H1 (cell line): ENCODE measurements at places on chromosomes 1 and 21. TPM values are rescaled to one million over a fixed set of nuclear protein-coding genes. Genes with fewer than 3 reads are reported as not detected.

GRCh38 chr1:26921126-26921539, 410 bp upstream of the NUDC start:
- peak overlapping the region; percentile 84; the same call in 1 of the 2 replicates for H3K4me3 ChIP-seq
- H3K27me3 ChIP-seq = no peaks in the 10 kb centered on the region
- H3K4me1 ChIP-seq = peaks cover 5% of the 10 kb centered on the region; the same call in 1 of the 2 replicates
- H3K36me3 ChIP-seq = peaks cover 21% of the 10 kb centered on the region
- DNase-seq = no peak

DNA sequence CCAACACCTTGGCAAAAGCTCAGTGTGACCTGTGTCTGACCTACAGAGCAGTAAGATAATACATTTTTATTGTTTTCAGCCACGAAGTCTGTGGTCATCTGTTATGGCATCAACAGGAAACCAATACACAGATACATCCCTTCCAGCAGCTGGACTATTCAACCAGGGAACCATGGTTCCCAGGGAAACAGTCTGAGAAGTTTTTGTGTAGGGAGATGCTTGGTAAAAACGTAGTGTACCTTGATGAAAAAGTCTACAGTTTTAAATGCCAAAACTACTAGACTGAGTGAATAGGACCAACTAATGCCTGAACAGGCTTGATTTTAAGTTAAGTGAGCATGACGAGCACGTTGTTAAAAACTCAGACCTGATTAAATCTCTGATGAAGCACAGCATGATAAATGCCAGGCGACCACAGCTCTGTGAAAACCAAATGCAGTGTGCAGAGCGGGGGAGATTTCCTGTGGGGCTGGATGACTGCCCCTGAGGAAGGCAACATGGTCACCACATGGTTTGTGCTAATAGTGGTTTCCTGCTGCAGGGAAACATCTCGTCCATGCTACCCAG, 228.9 kb downstream of the TNR start:
- no peak overlapping the region for H3K4me3 ChIP-seq
- H3K27ac ChIP-seq = no peak overlapping the region
- no peak for DNase-seq
- H3K27me3 ChIP-seq = no peaks in the 10 kb centered on the region

GRCh38 chr1:24373044-24373443, 40.5 kb downstream of the STPG1 start:
- H3K27ac ChIP-seq = no peak overlapping the region
- H3K27me3 ChIP-seq = no peaks in the 10 kb centered on the region
- no peak overlapping the region for H3K4me3 ChIP-seq
- no peaks in the 10 kb centered on the region for H3K36me3 ChIP-seq

GRCh38 chr1:244952280-244952933, 88.1 kb upstream of the HNRNPU start:
- no peaks in the 10 kb centered on the region for H3K27me3 ChIP-seq
- no peak overlapping the region for H3K27ac ChIP-seq
- H3K4me3 ChIP-seq = no peak overlapping the region
- H3K4me1 ChIP-seq = no peaks in the 10 kb centered on the region
- no peaks in the 10 kb centered on the region for H3K36me3 ChIP-seq

- H3K4me1 ChIP-seq = peaks cover 5% of the 10 kb centered on the region; the same call in 1 of the 2 replicates
- H3K4me3 ChIP-seq = no peak overlapping the region
- H3K36me3 ChIP-seq = no peaks in the 10 kb centered on the region
- no peak for DNase-seq
- H3K27ac ChIP-seq = no peak overlapping the region
Observed at GRCh38 chr1:4969556-4970129, 315.2 kb downstream of the AJAP1 start.

DNA sequence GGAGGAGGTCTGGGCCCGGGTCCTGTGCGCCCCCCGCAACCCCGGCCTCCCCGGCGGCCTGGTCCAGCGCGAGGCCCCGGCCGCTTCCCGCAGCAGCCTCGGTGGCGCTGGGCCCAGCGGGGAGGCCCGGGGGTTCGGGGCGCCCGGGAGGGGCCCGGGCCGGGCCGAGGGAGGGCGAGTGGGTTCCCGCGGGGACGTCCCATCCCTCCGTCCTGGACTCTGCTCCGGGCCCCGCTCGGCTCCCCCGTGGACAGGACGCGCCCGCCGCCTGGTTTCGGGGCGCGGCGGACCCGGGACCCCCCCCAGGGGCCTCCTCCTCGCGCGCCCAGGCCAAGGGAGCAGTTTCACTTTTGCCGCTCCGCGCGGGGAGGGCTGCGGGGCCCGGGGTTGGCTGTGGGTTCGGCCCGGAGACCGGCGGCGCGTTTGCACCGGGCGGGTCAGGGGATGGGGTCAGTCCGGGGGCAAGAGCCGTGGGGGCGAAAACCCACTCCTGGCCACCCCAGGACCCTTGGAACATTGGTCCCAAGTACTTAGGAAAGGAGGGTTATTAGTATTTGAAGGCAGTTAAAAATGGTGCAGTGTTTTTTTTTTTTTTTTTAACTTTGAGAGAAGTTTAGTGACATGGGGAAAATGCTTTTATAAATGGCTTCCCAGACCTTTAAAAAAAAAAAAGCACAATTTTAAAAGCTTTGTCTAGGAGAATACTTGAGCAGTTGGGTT, 677 bp downstream of the AGPAT3 start:
- H3K36me3 ChIP-seq = no peaks in the 10 kb centered on the region
- DNase-seq = peak; percentile 56
- H3K27me3 ChIP-seq = peaks cover 16% of the 10 kb centered on the region
- H3K4me1 ChIP-seq = peaks cover 2% of the 10 kb centered on the region; the same call in 1 of the 2 replicates
- H3K4me3 ChIP-seq = peak overlapping the region; percentile 29; the same call in 1 of the 2 replicates
- no peak overlapping the region for H3K27ac ChIP-seq

- no peaks in the 10 kb centered on the region for H3K27me3 ChIP-seq
- H3K36me3 ChIP-seq = no peaks in the 10 kb centered on the region
- H3K4me3 ChIP-seq = no peak overlapping the region
- H3K4me1 ChIP-seq = peaks cover 11% of the 10 kb centered on the region; the same call in 1 of the 2 replicates
- no peak overlapping the region for H3K27ac ChIP-seq
Observed at GRCh38 chr1:207026104-207026534, 6.4 kb downstream of the C1orf116 start.

DNA sequence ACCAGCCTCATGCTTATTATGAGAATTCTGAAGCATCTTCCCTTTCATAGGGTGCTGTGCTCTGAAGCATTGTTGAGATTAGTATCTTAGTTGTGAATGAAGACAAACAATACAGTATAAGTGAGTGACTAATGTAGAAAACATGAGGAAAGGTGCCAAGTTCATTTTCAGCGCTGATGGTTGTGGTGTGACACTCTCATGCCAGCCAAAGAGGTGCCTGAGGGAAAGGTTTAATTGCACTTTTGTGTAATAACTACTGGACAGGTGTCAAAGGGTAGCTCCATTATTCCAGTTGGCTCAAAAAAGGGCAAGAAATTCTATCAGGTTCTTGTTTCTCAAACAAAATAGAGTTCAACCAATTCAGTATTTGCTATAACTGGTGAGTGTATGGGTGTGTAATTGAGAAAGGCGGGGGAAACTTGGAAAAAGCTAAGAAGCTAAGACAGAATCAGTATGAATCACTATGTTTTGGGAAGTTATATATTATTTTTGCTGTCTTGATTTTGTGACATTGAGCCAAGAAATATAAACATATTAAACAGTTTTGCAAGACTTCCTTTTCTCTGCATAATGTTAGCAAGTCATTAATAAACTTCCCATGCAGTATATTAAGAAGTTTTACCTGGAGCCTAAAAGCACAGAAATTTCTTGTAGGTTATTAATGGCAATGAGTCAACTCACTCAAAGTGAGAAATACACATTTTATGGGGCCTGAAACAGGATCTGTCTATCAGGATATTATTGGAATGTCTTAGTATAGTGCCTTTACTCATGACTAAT, 31.8 kb downstream of the KCNK2 start:
- DNase-seq = no peak
- H3K4me3 ChIP-seq = no peak overlapping the region
- H3K36me3 ChIP-seq = no peaks in the 10 kb centered on the region

GRCh38 chr1:101595881-101596374, 359.1 kb downstream of the S1PR1 start:
- no peaks in the 10 kb centered on the region for H3K36me3 ChIP-seq
- DNase-seq = no peak
- H3K27ac ChIP-seq = no peak overlapping the region
- H3K27me3 ChIP-seq = no peaks in the 10 kb centered on the region
- H3K4me3 ChIP-seq = no peak overlapping the region

GRCh38 chr1:161176468-161177111, 717 bp downstream of the B4GALT3 start:
- no peaks in the 10 kb centered on the region for H3K27me3 ChIP-seq
- H3K36me3 ChIP-seq = peaks cover 14% of the 10 kb centered on the region; the same call in 1 of the 2 replicates
- H3K27ac ChIP-seq = peak overlapping the region; percentile 88; the same call in 1 of the 2 replicates
- peak overlapping the region; percentile 82 for H3K4me3 ChIP-seq
- DNase-seq = no peak

GRCh38 chr1:158117854-158118704, 62.6 kb upstream of the CD1D start:
- no peak overlapping the region for H3K4me3 ChIP-seq
- DNase-seq = peak; percentile 72
- no peaks in the 10 kb centered on the region for H3K36me3 ChIP-seq
- H3K27ac ChIP-seq = no peak overlapping the region

GRCh38 chr1:151193856-151194255, 3.9 kb upstream of the VPS72 start:
- no peaks in the 10 kb centered on the region for H3K27me3 ChIP-seq
- no peak overlapping the region for H3K4me3 ChIP-seq
- H3K27ac ChIP-seq = no peak overlapping the region
- H3K36me3 ChIP-seq = no peaks in the 10 kb centered on the region

DNA sequence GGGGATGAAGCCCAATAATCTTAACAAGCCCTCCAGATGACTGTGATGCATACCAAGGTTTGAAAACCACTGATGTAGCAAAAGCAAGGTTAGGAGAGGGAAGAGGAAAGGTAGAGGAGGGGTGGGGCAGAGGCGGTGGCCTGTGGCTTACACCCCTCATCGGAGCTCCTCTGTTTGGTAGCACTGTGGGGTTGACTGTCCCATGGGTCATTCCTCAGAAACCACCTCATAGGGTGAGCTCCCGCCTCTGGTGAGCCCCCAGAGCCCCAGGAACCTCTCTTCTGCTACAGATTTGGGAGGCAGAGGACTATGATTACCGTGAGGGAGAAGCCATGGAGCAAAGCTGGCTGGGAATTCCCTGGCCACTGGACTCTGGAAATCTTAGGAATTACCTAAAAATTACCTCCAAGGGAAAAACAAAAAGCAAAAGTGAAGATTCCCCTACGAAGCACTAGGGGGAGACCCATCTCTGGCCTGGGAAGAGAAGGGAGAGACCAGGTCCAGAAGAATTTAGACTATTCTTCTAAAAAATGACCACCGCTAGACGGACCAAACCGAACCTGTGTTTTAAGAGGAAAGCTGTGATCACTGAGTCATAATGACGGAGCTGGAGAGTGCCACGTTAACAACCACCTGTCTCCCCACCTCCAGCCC, 1.5 kb upstream of the RASSF5 start:
- no peaks in the 10 kb centered on the region; the same call in none of the 2 replicates for H3K4me1 ChIP-seq
- H3K27ac ChIP-seq = no peak overlapping the region
- DNase-seq = no peak

- H3K4me1 ChIP-seq = peaks cover 10% of the 10 kb centered on the region
- no peak for DNase-seq
- no peak overlapping the region for H3K27ac ChIP-seq
- no peaks in the 10 kb centered on the region for H3K27me3 ChIP-seq
- no peak overlapping the region for H3K4me3 ChIP-seq
- H3K36me3 ChIP-seq = no peaks in the 10 kb centered on the region
Observed at GRCh38 chr1:33177996-33178540, 3.8 kb downstream of the TRIM62 start.

DNA sequence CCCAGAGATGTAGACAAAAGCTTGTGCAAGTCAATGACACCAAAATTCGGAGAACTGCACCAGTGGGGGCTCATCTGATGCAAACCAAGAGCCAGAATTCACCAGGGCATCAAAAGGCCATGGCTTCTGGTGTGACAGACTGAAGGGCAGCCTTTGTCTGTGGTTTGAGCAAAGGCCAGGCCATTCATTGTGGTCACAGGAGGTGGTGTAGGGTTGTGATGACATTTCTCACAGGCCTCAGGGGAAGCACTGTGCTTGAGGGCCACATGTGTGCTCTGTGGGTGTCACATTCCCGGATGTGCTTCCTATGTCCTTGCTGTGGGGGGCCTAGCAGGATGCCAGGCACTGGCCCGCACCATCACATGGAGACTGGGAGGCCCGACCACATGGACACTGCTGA, 22.5 kb upstream of the KCNE1 start:
- no peaks in the 10 kb centered on the region for H3K36me3 ChIP-seq
- H3K27ac ChIP-seq = no peak overlapping the region
- H3K4me3 ChIP-seq = no peak overlapping the region
- DNase-seq = no peak

GRCh38 chr1:149888247-149888998, 10.9 kb upstream of the BOLA1 start:
- H3K4me3 ChIP-seq = peak overlapping the region; percentile 86
- no peaks in the 10 kb centered on the region for H3K27me3 ChIP-seq
- H3K4me1 ChIP-seq = no peaks in the 10 kb centered on the region; the same call in 1 of the 2 replicates
- peak; percentile 87 for DNase-seq
- no peaks in the 10 kb centered on the region for H3K36me3 ChIP-seq

DNA sequence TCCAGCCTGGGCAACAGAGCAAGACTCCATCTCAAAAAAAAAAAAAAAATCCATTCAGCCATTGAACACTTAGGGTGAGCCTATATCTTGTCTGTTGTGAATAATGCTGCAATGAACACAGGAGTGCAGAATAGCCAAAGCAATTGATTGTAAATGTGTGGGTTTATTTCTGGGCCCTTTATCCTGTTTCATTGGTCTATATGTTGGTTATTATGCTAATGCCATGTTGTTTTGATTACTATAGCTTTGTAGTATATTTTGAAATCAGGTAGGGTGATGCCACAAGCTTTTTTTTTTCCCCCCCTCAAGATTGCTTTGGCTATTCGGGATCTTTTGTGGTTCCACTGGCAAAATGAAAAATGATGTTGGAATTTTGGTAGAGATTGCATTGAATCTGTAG, 167.5 kb downstream of the LBR start:
- H3K27ac ChIP-seq = no peak overlapping the region
- no peak for DNase-seq
- no peaks in the 10 kb centered on the region for H3K36me3 ChIP-seq
- H3K4me3 ChIP-seq = no peak overlapping the region

DNA sequence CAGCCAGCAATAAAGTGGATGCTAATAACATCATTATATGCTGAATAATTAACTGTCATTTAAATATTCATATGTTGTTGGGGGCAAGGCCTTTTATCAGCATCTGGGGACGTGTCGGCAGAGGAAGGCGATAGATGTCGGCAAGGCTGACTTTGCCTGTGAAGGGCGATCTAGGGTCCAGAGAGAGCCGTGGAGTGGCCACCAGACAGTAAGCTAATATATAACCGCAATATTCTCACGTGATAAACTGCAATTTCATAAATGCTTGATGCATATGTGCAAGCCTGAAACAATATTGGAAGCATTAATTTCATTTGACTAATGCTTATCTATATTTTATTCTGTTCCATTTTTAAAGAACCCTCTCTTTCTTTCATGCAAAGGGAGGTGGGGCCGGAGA, 141.0 kb upstream of the POU3F1 start:
- H3K4me1 ChIP-seq = peaks cover 3% of the 10 kb centered on the region
- H3K27me3 ChIP-seq = no peaks in the 10 kb centered on the region
- no peak overlapping the region for H3K27ac ChIP-seq
- no peak overlapping the region for H3K4me3 ChIP-seq

The PALMD gene
- not detected in 2 replicates for total RNA-seq

The AKR1A1 gene
- total RNA-seq = 334 and 344 TPM in 2 replicates

The MYOC gene
- total RNA-seq = not detected in 2 replicates

The NUDT4B gene
- not detected in 2 replicates for total RNA-seq

The SLC45A3 gene
- 12.5 and 13.0 TPM in 2 replicates for total RNA-seq

The PDPN gene
- 169 and 182 TPM in 2 replicates for total RNA-seq

The OR2T1 gene
- not detected in 2 replicates for total RNA-seq

The LPAR3 gene
- total RNA-seq = 25.4 and 26.8 TPM in 2 replicates

The RAVER2 gene
- total RNA-seq = 17.2 and 19.5 TPM in 2 replicates

The SPATA46 gene
- total RNA-seq = not detected in 2 replicates

The PODN gene
- total RNA-seq = 0.11 and 0.17 TPM in 2 replicates

The RPL11 gene
- total RNA-seq = 1,426 and 1,499 TPM in 2 replicates

The KRTAP13-2 gene
- not detected in 2 replicates for total RNA-seq

The KANK4 gene
- 0.22 and 0.23 TPM in 2 replicates for total RNA-seq
